ENCODE measurements at places on chromosomes 4 and X. TPM values are rescaled to one million over a fixed set of nuclear protein-coding genes. Genes with fewer than 3 reads are reported as not detected.

DNA sequence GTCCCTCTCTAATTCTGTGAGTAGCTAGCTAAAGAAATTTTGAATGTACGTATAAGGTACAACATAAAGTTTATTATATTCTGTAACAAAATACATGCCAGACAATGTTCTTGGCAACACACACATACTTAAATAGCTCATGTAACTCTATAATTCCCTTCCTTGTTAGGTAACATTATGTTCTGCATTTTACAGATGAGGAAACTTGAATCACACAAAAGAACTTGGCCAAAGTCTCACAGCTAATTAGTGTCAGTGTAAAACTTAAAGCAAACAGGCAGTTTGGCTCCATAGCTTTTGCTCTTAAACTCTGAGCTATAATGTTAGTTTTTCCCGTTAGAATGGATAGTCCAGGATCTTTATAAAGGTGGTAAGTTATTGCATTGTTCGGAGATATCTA, 1091.8 kb upstream of the SLIT2 start:
- DNase-seq, result no peak
- H3K27ac ChIP-seq, result no peak overlapping the region
- H3K4me1 ChIP-seq, result peaks cover 6% of the 10 kb centered on the region
- no peak overlapping the region for H3K4me3 ChIP-seq

DNA sequence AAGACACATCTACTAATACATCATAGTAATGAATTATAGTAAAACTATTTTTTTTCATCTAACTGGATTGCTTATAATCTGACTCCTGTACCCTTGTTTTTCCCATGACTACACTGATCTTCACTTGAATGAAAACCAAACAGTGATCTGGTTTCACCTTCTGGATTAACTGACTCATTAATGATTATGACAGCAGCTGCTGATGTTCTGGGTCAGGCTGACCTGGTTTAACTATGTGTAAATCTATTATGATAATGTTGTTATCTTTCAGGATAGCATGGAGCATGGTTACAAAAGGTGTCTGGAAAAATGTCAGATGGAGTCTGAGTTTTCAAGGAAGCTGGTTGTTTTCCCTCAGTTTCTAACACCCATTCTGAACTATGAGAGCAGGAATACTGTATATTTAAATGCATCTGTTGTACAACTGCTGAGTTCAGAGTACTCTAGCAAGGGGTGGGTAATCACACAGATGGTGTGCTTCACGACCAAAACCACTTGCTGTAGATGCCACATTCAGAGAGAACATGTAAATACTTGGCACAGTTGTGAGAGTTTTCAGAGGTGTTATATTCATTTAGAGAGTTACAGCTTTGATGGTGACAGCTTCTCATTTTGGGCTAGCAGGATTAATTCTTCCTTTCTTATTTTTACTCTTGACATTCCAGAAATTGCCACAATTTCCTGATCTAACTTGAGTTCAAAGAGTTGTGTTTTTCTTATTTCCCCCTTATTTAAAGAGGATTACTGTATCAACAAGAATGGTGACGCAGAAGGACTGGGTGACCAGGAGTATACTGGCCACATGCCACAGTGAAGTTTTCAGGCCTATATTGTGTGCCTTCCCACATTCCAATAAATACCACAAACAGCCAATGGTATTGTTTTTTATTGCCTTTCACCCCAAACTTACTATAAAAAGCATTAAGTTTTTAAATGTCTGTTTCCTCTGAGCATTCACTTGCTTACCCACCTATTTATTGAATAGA, 249.7 kb upstream of the TET2 start:
- DNase-seq, result no peak
- no peak overlapping the region for H3K4me3 ChIP-seq
- H3K27ac ChIP-seq, result no peak overlapping the region

GRCh38 chr4:45453258-45453853, 670.5 kb downstream of the GABRG1 start:
- H3K27ac ChIP-seq, result no peak overlapping the region
- peaks cover 11% of the 10 kb centered on the region for H3K36me3 ChIP-seq
- no peak for DNase-seq
- no peak overlapping the region for H3K4me3 ChIP-seq
- H3K4me1 ChIP-seq, result no peaks in the 10 kb centered on the region

DNA sequence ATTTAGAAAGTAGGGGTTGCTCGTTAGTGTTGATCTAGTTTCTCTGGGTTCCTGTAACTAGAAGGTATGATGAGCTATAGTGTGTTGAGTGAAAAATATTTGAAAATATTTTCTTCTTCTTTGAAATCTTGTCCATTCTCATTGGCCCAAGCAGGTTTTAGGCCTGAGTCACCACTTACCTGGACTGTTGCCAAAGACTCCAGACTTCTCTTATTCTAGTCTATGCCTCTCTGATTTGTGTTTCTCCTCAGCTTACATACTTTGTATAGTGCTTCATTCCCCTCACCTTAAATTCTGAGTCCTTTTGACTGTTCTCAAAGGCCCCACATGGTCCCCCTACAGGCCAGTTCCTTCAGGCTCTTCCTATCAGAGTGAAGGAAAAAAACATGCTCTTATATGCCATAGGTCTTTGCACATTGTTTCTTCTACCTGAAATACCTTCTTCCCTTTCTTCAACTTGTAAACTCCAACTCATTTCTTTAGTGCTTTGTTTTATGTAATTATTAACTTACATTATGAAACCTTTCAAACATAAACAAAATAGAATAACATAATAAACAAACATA, 258.2 kb downstream of the PPP1R2C start:
- DNase-seq, result no peak
- H3K36me3 ChIP-seq, result no peaks in the 10 kb centered on the region
- H3K27me3 ChIP-seq, result no peaks in the 10 kb centered on the region
- no peak overlapping the region for H3K27ac ChIP-seq
- H3K4me3 ChIP-seq, result no peak overlapping the region

- peaks cover under 1% of the 10 kb centered on the region for H3K4me1 ChIP-seq
- H3K36me3 ChIP-seq, result no peaks in the 10 kb centered on the region
- DNase-seq, result no peak
- no peaks in the 10 kb centered on the region for H3K27me3 ChIP-seq
Observed at GRCh38 chr4:107577743-107578142, 142.3 kb downstream of the PAPSS1 start.

- H3K4me1 ChIP-seq, result peaks cover 24% of the 10 kb centered on the region
- no peak for DNase-seq
- peaks cover 2% of the 10 kb centered on the region for H3K36me3 ChIP-seq
- H3K4me3 ChIP-seq, result no peak overlapping the region
Observed at GRCh38 chrX:56762220-56762619, 33.2 kb downstream of the NBDY start.

DNA sequence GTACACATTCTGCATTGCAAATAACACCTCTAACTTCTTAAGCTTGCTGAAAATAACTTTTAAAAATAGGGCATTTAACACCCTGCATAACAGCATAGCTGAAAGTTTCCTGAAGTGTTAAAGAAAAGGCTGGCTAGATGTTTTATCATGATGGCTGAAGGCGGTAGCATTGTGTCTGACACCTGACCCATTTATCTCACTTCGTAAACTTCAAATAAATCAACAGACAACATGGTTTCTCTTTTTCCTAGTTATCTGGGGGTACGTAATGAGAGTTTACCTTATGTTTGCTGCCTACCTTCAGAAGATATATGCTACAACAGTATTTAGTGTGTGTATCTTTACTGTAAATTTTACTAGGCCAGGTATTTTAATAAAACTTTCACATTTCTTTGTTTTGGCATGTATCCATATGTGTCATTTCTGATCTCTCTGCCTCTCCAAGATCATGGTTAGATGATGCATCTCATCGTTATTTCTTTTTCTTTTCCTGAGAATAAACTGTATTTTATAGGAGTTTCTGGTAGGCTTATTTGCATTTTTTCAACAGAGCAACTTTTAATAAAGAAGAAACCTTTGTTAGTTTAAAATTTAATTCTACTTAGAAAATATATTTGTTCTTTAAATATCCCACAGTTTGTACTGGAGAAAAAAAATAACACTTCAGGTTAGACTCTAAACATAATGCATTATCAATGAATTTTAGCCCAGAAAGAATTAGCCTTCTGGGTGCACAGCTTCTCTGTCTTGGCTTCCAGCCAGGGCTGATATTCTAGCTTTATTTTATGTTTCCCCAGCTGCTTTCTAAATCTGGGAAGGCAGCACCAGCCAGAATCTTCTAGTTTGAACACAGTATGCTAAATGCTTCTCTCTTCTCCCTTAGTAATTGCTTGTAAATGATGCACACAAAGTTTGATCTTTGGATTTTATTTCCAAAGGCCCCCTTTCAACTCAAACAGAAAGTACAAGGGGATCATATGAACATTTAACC, 2.9 kb downstream of the NDST4 start:
- DNase-seq, result no peak
- H3K36me3 ChIP-seq, result no peaks in the 10 kb centered on the region
- peaks cover 8% of the 10 kb centered on the region for H3K4me1 ChIP-seq
- H3K27me3 ChIP-seq, result no peaks in the 10 kb centered on the region

DNA sequence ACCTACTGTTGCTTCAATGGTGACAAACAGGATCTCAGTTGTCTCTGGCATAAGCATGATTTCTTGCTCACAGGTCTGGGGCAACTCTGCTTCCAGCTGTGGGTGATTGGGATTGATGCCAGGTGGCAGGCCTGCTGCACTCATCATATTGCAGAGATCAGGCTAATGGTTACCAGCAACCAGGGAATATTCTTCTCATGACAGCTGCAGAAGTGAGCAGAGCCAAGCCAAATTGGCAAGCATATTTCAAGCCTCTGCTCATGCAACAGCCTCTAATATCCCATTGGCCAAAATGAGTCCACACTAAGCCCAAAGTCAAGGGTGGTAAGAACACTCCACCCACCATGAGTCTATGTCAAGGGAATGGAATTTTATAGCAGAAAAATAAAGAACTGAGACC, 26.7 kb upstream of the TBC1D19 start:
- peaks cover 9% of the 10 kb centered on the region for H3K27me3 ChIP-seq
- no peak overlapping the region for H3K4me3 ChIP-seq
- no peaks in the 10 kb centered on the region for H3K4me1 ChIP-seq
- no peak for DNase-seq

DNA sequence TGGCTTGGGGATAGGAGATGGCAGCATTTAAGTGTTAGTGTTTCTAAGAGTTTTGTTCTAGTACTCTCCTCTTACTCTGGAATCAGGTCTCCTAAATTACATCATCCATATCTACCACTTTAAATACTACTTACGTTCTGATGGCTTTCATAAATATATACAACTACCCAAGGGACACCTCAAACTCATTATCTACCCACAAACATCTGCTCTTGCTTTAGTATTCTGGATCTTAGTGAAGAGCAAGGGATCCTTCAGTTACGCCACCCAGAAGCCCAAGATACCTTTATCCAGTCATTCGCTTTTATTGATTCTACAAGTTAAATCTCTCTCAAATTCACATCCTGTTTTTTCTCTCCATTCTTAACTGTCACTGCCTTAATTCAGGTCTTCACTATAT, 7.0 kb downstream of the NUP54 start:
- peaks cover 7% of the 10 kb centered on the region for H3K4me1 ChIP-seq
- no peak overlapping the region for H3K27ac ChIP-seq
- H3K36me3 ChIP-seq, result peaks cover 61% of the 10 kb centered on the region
- no peak for DNase-seq
- no peaks in the 10 kb centered on the region for H3K27me3 ChIP-seq

- H3K27me3 ChIP-seq, result no peaks in the 10 kb centered on the region
- DNase-seq, result no peak
- no peak overlapping the region for H3K27ac ChIP-seq
- H3K36me3 ChIP-seq, result no peaks in the 10 kb centered on the region
- no peak overlapping the region for H3K4me3 ChIP-seq
Observed at GRCh38 chr4:53314252-53314651, 51.6 kb downstream of the SCFD2 start.

DNA sequence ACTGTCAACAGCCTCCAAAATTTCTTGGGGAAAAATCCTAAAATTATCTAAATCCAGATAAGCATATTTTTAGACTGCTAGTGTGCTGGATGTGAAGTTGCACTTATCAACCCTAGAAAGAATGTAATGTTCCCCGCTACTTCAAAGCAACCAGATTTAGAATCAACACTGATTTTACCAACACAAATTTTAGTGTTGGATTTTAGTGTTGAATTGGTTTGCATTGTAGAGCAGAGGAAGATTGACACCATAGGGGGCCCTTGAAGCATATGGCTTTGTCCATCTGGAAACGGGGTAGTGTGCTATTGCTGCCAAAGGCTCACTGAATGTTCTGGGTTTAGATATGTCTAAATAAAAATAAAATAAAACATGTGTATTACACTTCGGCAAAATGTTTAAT, 126.3 kb upstream of the EMCN start:
- H3K4me1 ChIP-seq, result no peaks in the 10 kb centered on the region
- H3K27me3 ChIP-seq, result no peaks in the 10 kb centered on the region
- H3K36me3 ChIP-seq, result no peaks in the 10 kb centered on the region

GRCh38 chr4:52979020-52979419, 116.9 kb downstream of the RASL11B start:
- no peak overlapping the region for H3K4me3 ChIP-seq
- H3K36me3 ChIP-seq, result peaks cover 6% of the 10 kb centered on the region
- no peak overlapping the region for H3K27ac ChIP-seq
- no peak for DNase-seq
- H3K4me1 ChIP-seq, result peaks cover 26% of the 10 kb centered on the region
- H3K27me3 ChIP-seq, result no peaks in the 10 kb centered on the region

- DNase-seq, result peak; percentile 12
- no peaks in the 10 kb centered on the region for H3K4me1 ChIP-seq
- no peak overlapping the region for H3K27ac ChIP-seq
- H3K4me3 ChIP-seq, result no peak overlapping the region
- H3K27me3 ChIP-seq, result no peaks in the 10 kb centered on the region
Observed at GRCh38 chr4:90030953-90031352, 96.2 kb upstream of the CCSER1 start.

- H3K4me3 ChIP-seq, result no peak overlapping the region
- H3K36me3 ChIP-seq, result peaks cover 22% of the 10 kb centered on the region
- peaks cover 30% of the 10 kb centered on the region for H3K27me3 ChIP-seq
- peaks cover 36% of the 10 kb centered on the region for H3K4me1 ChIP-seq
- no peak overlapping the region for H3K27ac ChIP-seq
Observed at GRCh38 chr4:57291911-57292310, 181.7 kb upstream of the IGFBP7 start.

GRCh38 chr4:38605753-38606586, 58.0 kb upstream of the KLF3 start:
- no peak overlapping the region for H3K4me3 ChIP-seq
- no peaks in the 10 kb centered on the region for H3K27me3 ChIP-seq
- H3K4me1 ChIP-seq, result peaks cover 45% of the 10 kb centered on the region
- no peaks in the 10 kb centered on the region for H3K36me3 ChIP-seq
- no peak for DNase-seq

Gene NSDHL
- total RNA-seq, result 26.1 TPM

Gene MYL5
- total RNA-seq, result 22.2 TPM

Gene GAGE12E
- total RNA-seq, result not detected

Gene DNAAF6
- total RNA-seq, result not detected

Gene KLB
- 0.14 TPM for total RNA-seq

Gene SPATA4
- not detected for total RNA-seq

Gene PPEF2
- total RNA-seq, result 0.16 TPM

Gene IL3RA
- not detected for total RNA-seq

Gene CPLX1
- 2.0 TPM for total RNA-seq

Gene RPA4
- total RNA-seq, result not detected

Measured in WTC11 (cell line).